ENCODE measurements at places on chromosomes 16 and 17.
A peak's percentile ranks its signal among the peaks of the same experiment; 100 is the strongest.

DNA sequence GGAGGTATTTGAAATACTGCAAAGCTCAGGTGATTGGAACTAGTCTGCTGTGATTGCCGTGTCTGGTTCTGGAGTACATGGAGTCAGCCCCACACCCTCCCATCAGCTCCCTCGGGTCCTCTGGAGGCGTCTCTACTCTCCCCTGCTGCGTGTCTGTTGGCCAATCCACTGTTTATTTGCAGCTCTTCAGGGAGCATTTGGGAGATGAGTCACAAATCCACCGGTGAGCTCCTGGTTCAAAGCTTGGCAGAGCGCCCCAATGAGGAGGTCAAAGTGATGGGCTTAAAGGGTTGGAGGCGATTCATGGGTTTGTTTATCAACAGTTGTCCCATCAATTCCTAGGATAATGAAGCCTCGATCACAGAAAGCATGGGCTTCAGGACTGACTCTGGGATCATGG is 14.6 kb downstream of the CALB2 start:
- DNase-seq, result peak; percentile 89

DNA sequence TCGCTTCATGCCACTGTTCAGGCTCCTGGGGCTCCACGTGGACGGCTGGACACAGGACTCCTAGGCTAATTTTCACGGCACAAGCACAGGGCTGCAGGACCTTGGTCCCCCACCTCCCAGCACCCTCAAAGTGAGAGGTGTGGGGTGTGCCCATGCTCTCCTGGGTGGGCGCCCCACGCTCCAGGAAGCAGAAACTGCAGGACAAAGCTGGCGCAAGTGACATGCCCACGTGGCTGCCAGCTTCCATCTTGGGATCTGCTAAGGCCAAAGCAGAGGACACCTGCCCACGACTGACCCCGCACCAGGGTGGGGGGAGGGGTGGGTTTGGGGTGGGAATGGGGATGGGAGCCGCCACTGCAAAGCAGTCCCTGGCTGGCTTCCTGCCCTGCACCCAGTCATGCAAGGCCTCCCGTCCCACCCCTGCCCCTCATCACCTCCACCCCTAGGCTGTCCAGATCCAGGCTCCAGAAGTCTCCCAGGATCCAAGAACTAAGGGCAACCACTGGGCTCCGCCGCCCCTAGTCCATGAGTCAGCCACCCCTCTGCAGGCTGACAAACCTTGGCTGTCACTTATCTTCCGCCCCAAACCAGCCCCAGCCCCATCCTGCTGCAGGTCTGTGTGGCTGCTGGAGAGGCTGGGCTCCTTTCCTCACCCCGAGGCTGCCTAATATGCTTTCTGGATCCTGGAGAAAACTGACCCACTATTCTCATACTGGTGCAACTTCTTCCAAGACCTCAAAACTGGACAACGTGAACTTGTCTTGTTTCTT is 11.1 kb downstream of the USP6 start:
- DNase-seq, result no peak

DNA sequence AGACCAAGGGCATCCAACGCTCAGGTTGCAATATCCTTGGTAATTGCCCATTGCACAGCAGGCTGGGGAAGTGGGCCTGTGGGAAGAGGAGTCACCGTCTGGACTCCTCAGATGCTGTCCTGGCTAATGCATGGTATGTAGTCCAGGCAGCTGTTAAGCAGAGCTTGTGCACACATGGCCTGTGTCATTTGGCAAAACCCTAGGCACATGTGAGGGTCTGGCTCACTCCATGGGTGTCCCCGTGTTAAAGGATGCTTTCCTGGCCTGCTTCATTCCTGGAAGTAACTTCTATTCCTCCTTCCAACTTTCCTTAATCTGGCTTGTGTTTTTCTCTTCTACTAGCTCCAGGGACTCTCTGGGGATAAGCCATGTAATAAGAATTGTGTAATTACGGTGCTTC is 378.0 kb upstream of the CA10 start:
- no peak for DNase-seq

- no peak for DNase-seq
Observed at GRCh38 chr17:29573871-29574731, 5.6 kb downstream of the TP53I13 start.

GRCh38 chr17:43219746-43220380 is 8.2 kb downstream of the TMEM106A start:
- DNase-seq, result no peak

DNA sequence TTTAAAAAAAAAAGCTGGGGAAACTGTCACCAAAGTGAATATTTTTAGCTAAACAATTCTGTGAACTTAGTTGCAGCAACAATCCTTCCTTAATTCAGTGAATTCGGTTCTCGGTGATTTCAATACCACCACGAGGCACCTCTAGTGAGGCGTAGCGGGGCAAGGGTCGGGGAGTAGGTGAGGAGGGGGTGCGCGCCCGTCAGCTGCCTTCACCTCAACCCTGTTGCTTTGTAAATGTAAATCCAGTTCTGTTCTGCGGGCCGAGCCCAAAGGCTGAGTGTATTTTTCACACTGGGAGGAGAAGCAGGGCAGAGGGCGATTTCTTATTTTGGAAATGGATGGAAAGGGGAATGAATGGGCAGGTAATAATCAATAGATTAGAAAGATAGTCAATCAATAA is 17.4 kb downstream of the SALL1 start:
- DNase-seq, result no peak

- DNase-seq, result no peak
Observed at GRCh38 chr16:9090101-9090959, 1.1 kb upstream of the HAPSTR1 start.

DNA sequence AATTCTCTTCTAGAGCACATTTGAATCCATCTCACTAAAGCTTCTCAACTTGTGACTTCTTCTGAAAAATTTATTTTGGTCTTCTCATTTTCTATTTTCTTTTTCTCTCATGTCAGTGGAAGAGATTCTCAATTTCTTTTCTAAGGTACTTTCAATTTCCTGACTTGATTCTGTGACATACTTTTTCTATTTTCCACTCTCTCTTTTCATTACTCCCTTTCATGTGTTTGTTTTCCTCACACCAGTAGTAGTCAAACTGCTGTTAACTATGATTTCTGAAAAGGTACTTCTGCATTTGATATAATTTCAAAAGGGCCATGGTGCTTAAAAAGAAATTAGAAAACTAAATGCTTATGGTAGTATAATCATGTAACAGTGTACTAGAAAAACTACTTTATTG is 41.9 kb downstream of the NFAT5 start:
- DNase-seq, result no peak

DNA sequence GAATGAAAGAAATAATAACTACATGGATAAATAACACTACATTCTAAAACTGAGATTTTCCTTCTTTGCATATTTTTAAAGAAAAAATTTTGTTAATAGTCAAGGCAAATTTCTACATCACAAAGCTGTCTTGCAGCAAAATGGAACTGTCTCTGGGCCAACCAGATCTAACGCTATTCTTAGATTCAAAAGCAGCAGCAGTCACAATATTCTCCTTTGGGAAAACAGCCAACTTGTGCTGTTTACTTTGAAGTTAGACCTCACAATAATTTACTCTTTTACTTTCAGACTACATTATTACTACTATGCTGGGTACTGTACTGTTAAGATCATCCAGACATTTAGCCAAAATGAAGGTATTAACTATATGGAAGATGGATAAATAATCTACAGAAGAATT is 189.1 kb downstream of the CEP112 start:
- no peak for DNase-seq

DNA sequence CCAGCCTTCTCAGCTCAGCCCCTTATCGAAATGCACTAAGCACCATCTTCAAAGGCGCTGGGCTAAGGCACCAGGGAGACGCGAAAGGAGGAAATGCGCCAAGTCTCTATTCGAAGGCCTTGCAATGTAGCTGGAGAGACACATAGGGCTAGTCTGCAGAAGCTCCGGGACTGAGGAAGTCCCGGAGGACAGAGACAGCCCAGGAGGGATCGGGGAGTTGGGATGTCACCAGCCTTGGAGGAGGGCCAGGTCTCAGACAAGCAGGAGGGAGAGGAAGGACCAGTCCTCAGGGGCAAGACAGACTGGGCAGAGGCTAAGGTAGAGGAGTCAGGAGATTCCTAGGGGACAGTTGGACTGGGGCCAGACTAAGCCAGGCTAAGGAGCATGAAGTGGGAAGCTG is 8.5 kb downstream of the C17orf100 start:
- no peak for DNase-seq

DNA sequence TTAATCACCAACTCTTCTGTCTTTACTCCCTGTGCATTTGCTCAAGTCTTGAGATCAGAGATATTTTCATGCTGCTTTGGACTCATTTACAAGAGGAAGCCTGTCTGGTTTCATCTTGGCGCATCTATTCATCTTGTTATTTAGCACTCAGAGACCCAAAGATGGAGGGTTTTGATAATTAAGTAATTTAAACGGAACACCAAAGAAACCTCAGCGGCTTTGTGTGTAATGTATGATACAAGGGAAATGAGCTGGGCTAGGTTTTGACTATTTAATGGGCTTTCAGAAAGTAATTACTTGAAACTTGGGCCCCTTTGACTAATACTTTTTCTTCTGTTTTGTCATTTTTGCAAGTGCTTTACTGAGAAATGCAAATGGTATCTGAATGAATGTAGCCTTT is 66.2 kb upstream of the CACNG3 start:
- DNase-seq, result no peak

DNA sequence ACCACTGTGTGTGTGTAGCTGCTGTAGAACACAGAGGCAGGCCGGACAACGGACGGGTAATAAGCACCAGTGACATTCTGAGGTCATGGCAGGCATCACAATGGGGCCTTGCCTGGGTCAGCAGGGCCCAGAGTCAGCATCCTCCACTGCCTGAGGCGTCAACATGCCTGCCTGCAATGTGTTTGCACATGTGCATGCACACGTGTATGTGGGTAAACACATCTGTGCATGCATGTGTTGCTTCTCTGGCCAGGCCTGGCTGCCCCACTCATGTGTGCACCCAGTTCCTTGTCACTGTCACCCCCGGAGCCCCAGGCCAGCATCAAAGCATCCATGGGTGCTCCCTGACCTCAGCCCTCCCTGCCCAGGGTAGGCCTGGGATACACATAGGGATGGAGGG is 43.3 kb downstream of the LGALS9 start:
- DNase-seq, result no peak

DNA sequence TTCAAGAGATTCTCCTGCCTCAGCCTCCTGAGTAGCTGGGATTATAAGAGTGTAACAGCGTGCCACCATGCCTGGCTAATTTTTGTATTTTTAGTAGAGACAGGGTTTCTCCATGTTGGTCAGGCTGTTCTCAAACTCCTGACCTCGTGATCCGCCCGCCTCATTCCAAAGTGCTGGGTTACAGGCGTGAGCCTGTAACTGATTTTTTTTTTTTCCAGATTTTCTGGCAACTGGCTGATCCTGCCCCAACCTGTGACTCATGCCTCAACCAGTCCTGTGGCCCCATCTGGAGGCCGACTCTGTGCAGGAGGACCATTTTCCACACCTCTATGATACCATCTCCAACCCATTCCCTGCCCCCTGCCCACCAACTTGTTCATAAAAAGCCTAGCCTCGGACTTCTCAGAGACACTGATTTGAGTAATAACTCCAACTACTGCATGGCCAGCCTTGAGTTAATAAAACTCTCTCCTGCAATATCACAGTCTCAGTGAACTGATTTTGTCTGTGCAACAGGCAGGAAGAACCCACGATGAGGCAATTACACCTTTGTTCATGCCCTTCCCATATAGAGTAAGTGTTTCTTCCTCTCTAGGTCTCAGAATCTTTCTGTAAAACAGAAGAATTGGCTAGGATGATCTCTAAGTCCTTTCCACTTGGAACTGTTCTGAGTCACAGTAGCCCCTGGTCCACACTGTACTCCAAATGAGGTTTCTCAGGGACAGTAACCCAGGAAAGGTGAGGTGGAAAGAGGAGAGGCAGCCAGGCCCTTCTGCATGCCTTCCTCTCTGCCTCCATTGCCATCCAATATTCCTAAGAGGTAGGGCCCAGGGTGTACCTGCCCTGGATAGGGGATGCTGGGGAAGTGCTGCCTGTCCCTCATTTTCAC is 8.8 kb upstream of the CNOT1 start:
- DNase-seq, result peak; percentile 82

GRCh38 chr16:85781695-85782370 is 17.5 kb downstream of the EMC8 start:
- no peak for DNase-seq

- no peak for DNase-seq
Observed at GRCh38 chr17:17886726-17887125, 49.9 kb upstream of the SREBF1 start.

- no peak for DNase-seq
Observed at GRCh38 chr16:85535352-85536072, 77.6 kb upstream of the GSE1 start.

DNA sequence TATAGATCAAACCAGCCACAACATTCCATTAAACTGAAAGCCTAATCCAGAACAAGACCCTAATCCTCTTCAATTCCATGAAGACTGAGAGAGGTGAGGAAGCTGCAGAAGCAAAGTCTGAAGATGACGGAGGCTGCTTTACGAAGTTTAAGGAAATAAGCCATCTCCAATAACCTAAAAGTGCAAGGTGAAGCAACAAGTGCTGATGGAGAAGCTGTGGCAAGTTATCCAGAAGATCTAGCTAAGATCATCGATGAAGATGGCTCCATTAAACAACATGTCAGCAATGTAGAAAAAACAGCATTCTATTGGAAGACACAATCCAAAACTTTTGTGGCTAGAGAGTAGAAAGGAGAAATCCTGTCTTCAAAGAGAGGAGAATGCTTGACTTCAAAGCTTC is 69.6 kb downstream of the KANSL1 start:
- DNase-seq, result no peak

GRCh38 chr17:2795441-2796163 is 636 bp upstream of the RAP1GAP2 start:
- no peak for DNase-seq

DNA sequence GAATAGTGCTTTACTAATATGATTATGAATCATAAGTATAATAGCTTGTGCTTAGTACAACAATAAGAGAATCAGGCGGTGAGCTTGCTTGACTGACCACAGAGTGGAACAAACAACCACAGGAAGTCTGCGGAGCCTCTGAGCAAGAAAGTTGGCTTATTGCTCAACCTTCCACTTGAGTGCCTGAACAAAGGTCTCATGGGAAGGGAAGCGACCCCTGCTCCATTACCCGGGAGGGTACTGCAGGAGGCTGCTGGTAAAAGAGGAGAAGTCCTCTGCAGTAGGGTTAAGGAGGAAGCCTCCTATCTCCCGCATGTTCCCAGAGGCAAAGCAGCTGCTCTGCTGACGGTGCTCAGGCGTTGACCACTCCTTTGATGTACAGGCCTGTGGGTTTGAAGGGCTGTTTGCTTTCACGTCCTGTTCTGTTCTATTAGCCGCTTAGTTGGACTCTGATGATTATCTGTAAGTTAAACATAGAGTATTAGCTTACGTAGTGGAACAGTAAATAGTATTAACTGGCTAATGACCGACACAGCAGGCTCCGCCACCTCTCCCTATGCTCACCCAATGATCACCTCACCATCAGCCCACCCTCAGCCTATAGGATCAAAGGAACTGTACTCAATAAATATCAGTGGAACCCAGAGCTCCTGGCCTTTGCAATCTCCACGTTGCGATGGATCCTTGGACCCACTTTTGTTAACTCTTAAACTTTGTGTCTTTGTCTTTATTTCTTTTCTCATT is 17.5 kb downstream of the ALOX15B start:
- DNase-seq, result peak; percentile 40

Measured in NCI-H226 (cell line).